Activated CD4-positive, alpha-beta T cell treated with anti-CD3 and anti-CD28 coated beads for 36 hours (primary cell): ENCODE measurements at places on chromosomes 7 and 10. TPM values are rescaled to one million over a fixed set of nuclear protein-coding genes. Genes with fewer than 3 reads are reported as not detected.

MINDY3 gene
- total RNA-seq: 11.5 TPM

SUMF2 gene
- total RNA-seq: 117 TPM

ZNF273 gene
- 13.3 TPM for total RNA-seq

RNF133 gene
- not detected for total RNA-seq

MICU1 gene
- 41.0 TPM for total RNA-seq

DNA sequence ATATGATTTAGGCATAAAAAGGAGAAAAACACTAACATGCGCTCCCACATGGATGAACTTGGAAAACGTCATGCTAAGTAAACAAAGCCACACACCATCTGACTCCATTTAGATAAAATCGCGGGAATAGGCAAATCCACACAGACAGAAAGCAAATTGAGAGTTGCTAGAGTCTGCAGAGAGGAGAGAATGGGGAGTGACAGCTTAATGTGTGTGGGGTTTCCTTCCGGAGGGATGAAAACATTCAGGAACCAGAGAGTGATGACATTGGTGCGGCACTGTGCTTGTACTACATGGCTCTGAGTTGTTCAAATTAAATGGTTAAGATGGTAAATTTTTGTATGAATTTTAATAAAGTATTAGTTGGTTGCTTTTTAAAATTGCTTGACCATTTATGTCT lies 482.9 kb upstream of the AKR1E2 start:
- H3K27me3 ChIP-seq: no peaks in the 10 kb centered on the region
- DNase-seq: no peak
- H3K4me3 ChIP-seq: no peak overlapping the region
- H3K36me3 ChIP-seq: no peaks in the 10 kb centered on the region

- H3K27me3 ChIP-seq: peaks cover 9% of the 10 kb centered on the region
- H3K4me1 ChIP-seq: no peaks in the 10 kb centered on the region
- H3K4me3 ChIP-seq: no peak overlapping the region
- DNase-seq: no peak
Observed at GRCh38 chr7:101622609-101623173, 6.4 kb downstream of the MYL10 start.

DNA sequence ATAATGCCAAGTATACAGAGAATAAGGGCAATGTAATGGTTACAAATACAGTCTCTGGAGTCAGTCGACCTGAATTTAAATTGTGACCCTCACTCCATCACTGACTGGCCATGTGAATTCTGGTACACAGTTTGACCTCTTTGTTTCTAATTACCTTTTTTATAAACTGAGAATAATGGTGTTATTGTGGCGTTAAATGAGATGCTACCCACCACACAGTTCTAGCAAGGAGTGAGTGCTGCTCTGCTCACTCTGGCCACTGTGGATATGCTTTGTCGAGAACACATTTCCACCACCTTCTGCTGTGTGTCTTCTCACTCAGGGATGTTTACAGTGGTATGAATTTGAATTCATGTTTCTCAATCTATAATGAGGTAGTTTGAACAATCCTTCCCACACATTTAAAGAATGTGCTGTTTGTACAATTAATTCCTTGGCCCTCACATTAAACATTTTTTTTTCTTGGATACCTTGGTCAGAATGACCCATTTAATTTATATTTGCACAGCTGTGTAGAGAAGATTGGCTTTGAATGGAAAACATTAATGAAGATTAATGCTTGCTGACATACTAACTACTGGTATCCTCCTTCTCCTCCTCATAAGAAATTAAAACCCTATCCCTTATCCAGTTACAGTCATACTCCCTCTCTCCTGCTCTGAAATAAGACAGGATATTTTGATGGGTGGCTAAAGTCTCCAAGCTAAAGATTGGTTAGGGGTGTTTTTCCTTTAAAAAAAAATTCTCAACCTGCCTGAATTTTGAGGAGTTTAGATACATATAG lies 42.4 kb downstream of the PLCE1 start:
- H3K4me1 ChIP-seq: no peaks in the 10 kb centered on the region
- no peak for DNase-seq
- peaks cover 2% of the 10 kb centered on the region for H3K27me3 ChIP-seq
- no peak overlapping the region for H3K27ac ChIP-seq
- H3K4me3 ChIP-seq: no peak overlapping the region

DNA sequence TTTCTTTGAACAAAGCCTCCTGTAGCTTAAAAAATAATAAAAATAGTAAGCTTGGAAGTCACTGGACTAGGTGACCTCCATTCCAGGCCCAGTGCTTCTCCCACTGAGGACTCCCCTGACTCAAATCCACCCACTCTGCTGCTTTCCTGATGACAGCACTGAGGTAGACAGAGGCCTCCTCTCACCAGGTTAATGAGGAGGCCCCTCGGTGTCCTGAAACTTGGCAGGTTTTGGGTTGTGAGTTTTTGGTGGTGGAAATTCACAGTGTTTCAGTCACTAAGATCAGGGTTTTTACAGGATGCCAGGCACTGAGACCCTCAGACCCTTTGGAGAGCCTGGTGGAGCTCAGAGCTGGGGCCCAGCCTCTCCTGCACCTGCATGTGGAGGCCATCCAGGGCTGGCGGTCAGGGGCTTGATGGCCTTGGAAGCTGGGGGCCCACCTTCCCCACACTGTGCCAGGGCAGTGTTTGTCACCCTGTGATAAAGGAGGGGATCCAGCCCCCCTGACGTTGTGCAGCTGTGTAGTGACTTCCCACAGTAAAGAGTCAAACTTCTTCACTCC lies 19.1 kb downstream of the TSPAN14 start:
- H3K27me3 ChIP-seq: no peaks in the 10 kb centered on the region
- DNase-seq: peak; percentile 50
- peak overlapping the region; percentile 91 for H3K27ac ChIP-seq
- H3K36me3 ChIP-seq: peaks cover 45% of the 10 kb centered on the region
- H3K4me1 ChIP-seq: peaks cover 93% of the 10 kb centered on the region

DNA sequence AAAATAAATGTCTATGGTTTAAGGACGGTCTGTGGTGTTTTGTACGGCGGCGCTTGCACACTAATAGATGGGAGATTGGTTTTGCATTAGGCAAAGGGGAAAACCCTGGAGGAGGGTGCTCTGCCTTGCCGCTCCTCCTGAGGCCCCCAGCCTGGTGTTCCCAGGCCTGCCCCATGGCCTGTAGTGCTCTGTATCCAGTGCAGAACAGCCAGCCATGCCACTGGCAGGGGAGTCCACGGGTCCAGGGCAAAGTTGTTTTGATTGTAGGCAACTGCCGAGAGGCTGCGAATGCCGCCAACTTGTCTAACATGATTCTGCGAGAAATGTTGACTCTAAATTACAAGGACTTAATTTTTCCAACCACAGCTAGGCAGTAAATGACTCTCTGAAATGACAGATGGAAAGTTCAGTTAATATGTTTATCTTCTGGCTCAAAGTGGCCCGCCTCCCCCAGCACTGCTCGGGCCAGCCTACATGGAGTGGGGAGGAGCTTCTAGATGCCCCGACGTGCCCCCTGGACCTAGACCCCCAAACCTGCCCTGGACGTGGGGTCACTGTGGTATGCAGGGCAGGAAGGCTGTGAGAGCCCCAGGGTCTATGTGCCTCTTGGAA lies 104.6 kb upstream of the GDF10 start:
- H3K36me3 ChIP-seq: no peaks in the 10 kb centered on the region
- no peaks in the 10 kb centered on the region for H3K27me3 ChIP-seq
- peak overlapping the region; percentile 83 for H3K27ac ChIP-seq
- DNase-seq: peak; percentile 56
- peak overlapping the region; percentile 22 for H3K4me3 ChIP-seq
- peaks cover 15% of the 10 kb centered on the region for H3K4me1 ChIP-seq

GRCh38 chr7:30880941-30881340 lies 30.7 kb upstream of the AQP1 start:
- no peaks in the 10 kb centered on the region for H3K36me3 ChIP-seq
- H3K4me3 ChIP-seq: no peak overlapping the region
